NCI-H774 (cell line): ENCODE measurements at places on chromosomes 12 and 14.

DNA sequence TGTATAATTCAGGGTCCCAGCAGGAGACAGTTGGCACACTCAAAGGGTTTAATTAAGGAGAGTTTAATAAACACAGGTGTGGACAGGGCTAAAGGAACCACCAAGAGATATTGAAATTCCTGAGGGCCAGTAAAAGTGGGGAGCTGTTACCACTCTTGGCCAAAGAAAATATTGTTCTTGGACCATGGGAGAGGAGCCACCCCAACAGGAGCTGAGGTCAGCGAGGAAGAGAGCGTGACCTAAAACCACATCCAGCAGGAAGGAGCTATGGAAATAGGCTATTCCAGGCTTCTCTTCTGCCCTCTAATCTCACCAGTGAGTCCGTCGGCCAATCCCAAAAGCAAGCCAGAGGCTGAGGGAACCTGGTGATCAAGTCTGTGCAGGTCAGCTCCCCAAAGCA, 390.8 kb downstream of the MED13L start:
- no peak for DNase-seq

DNA sequence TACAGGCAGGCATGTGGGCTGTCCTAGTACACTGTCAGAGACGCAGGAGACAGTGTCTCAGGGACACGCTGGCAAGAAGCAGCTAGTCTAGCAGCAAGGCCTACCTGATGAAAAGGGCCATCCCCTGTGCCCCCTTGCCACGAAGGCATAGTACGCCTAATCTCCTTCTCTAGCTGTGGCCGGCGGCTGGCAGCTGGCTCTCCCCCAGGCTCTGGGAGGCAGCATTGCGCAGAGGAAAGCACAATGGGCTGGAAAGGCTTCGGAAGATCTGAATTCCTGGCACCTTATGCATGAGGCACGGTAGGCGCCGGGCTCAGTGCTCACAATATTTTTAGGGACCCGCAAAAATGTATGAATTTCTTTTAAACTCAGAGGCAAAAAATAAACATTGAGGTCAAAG, 16.0 kb upstream of the PLEKHH1 start:
- DNase-seq: no peak

- DNase-seq: no peak
Observed at GRCh38 chr14:24693353-24693737, 59.4 kb upstream of the GZMB start.

GRCh38 chr12:32574585-32574984, 104.5 kb upstream of the DNM1L start:
- no peak for DNase-seq

DNA sequence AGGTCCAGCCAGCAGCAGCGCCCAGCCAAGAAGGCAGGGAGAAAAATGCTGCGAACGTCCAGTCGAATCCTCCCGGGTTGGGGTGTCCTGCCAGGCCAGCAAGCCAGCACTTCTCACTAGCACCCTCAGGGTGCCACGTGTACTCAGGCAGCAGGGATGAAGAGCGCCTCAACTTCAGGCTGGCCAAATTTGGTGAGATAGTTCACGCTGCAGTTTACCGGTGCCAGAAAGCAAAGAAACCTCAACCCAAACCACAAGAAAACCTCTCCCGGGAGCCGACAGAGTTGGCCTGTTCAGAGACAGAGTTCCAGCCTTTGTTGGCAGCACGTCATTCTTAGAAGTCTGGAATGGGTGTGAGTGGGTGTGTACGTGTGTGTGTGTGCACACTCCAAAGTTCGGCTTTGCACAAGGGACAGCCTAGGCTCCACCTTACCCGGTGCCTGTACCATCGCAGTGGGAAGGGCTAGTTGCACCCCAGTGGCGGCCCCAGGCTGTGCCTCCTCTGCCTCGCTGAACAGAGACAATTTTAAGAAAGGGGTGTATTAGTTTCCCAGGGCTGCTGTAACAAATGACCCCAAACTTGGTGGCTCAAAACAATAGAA, 42.1 kb downstream of the ELK3 start:
- DNase-seq: no peak

DNA sequence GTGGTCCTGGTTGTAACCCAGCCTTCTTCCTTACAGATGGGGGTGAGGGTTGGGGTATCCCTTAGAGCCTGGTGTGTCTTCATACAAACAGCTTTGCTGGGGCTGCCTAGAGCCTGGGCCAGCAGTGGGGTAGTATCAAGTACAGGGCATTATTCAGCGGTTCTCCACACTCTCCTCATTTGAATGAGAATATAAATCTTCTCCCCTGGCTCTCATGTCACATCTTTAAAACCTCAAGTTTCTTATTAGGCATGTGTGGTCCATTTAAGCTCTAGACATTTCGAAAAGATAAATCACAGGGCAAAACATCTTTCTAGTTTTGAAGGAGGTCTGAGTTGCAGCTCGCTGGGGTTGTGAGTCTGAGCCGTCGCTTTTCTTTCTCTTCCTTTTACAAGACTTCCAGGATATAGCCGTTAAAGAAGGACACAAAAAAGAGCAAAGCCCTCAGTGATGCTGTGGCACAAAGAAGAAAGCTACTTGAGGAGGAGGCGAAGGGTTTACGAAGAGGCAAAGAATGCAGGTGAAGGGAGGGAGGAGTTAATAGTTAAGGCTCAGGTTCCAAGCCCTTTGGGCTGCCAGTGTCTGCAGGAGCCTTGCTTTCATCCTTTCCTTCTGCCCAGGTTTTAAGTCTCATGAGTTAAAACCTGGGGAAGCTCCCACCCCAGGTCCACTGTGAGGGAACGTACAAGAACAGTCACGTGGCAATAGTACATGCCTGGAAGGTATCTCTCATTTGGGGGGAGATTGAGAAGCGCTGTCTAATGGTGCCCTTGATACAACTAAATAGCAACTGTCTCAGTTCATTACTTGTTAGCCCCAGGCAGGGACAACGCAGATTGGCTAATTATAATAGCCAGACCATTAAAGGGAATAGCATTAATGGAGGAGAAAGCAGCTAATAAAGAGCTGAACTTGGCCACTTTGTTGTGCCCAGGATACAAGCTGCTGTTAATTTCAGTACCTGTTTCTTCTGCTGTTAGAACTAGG, 94.2 kb downstream of the ETV6 start:
- no peak for DNase-seq

DNA sequence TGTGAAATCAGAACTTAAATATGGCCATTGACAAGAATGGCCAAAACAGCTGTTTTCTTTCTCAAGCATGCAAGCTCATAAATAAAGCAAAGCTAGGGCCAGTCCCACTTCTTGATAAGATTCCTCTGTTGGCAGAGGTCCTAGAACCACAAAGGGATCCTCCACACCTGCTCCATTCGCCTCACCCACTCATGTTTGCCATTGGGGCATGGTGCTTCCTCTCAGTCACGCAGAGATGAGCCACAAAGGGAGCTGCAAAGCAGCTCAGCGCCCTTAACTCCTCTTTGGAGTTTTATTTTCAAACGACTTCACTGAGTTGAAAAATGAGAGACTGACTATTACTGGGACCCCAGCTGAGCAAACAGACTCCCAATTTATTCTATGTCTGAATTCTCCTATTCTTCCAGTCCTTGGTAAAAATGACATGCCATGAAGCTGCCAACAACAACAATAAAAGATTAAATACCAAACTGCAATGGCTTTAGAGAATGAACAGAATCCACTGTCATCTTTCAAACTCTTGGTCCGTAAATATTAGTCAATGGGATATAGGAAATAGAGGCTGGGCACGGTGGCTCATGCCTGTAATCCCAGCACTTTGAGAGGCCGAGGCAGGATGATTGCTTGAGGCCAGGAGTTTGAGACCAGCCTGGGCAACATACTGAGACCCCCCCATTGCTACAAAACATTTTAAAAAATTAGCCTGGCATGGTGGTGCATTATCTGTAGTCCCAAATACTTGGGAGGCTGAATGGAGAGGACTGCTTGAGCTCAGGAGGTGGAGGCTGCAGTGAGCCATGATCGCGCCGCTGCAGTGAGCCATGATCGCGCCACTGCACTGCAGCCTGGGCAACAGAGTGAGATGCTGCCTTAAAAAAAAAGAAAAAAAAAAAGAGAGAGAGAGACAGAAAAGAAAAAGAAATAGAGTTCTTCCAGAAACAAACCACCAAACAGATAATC, 16.4 kb downstream of the MANSC1 start:
- peak; percentile 93 for DNase-seq

DNA sequence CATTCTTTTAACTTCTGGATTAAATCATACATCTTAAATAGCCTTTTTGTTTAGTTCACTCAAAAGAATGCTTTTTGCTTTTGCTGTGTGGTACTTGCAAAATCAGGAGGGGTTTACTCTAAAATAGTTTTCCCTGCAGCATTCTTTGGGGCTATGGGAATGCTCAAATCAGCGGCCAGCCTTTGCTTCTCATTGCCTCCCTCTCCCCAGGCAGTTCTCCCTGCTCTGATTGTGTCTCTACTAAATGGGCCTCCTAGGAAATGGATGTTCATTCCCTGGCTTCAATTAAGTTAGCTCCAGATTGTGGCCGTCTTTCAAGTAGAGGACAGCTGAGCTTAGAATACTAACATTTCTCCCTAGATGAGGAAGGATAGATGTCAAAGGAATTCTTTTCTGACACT, 4.4 kb downstream of the TULP3 start:
- no peak for DNase-seq

GRCh38 chr12:65045269-65045668, 75.8 kb downstream of the WIF1 start:
- no peak for DNase-seq
